ENCODE measurements at places on chromosomes 7 and 10.

GRCh38 chr7:47540387-47541350, 41.2 kb downstream of the TNS3 start:
- DNase-seq: no peak

GRCh38 chr7:141045126-141045841, 28.6 kb upstream of the TMEM178B start:
- DNase-seq: no peak

GRCh38 chr10:77773631-77774426, 136.2 kb upstream of the KCNMA1 start:
- DNase-seq: no peak

DNA sequence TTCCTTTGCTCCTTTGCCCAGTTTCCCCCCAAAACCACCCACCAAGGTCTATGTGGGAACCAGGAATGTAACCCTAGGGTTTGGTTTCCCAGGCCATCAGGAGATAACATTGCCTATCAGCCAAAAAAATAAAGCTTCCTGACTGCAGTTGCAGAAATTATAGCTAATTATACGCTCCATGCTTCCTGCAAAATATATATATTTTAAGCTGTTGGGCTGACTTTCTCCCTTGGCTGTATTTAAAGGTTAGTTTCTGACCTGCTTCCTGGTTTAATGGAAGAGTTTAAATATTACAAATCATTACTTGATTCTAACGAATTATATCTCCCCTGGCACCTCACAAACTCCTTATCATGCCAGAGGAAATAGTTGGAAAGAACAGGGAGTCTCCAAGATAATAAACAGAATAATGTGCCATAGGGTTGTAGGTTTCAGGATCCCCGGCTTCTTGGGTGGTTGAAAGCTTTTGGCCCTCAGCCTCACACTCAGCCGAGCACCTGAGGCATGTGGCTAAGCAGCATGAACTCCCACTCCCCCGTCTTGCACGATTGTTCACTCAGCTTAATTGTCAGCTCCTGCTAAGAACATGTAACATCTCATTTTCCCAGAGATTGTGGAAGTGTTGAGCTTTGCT, 79.9 kb downstream of the FZD1 start:
- DNase-seq: no peak

- no peak for DNase-seq
Measured at GRCh38 chr10:129369566-129369965, 97.5 kb upstream of the MGMT start.

DNA sequence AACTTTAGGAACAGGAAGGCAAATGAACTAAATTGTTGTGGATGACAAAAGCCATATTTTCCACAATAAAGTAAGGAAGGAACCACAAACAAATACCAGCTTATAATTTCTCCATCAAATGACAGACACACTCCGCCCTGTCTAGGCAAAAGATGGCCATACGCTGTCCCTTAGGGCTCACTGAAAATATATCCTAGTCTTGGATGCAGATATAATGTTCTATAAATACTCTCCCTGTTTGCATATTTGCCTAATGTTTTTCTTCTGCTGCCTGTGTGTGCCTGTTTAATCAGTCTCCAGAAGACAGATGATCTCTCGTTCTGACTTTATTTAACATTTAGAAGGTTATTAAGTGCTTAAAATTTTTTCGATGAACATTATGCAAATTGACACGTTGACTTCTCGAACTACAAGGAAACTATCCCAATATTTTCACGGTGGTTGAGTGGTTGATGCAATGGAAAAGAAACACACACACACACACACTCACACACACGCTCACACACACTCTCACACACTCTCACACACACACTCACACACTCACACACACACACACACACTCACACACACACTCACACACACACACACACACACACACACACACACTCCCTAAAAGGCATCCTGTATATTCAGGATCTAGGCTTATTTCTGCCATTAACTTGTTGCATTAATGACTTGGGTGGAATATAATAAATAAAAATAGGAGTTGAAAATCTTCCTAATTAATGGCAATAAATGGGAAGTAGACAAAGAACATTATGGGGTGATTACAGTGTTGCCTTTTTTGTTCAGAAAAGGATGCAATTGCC, 297.1 kb downstream of the PRPF18 start:
- no peak for DNase-seq

DNA sequence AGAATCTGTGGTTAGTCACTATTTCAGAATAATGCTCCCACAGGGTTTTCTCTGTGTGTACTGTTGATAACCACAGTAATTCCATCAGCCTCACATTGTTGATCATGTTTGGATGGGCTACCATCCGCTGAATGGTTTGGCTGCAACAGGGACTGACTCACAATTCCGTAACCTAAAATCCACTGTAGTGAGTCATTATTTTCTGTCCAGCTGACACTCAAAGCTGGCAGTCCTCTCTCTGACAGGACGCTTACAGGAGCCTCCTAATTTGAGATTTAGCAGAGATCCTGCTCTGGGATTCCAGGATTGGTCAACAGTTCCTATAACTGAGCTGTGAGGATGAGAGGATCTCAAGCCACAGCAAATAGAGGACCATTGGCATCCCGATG, 32.7 kb downstream of the VWA2 start:
- peak; percentile 89 for DNase-seq

DNA sequence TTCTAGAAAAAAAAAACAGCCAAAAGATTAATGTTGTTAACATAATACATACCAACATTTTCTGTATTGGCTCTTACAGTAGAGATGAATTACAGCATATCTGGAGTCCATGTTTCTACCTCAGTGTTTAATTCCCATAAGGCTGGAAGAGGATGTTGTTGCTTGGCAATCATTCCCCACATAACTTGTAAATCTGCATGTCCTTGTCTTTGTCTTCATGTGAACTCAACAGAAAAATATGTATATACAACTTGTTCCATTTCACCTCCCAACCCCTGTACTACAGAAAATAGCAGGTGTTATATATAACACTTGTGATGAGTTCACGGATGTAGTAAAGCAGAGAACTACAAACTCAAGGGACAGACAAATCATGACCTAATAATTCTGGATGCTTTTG, 160.9 kb upstream of the SEMA3C start:
- no peak for DNase-seq

Measured in keratinocyte (primary cell).